Stimulated activated CD4-positive, alpha-beta T cell treated with anti-CD3 and anti-CD28 coated beads, Interleukin-1b, Interleukin-23, amount 100 ng/mL, for 1 hour (primary cell): ENCODE measurements at places on chromosomes 3 and 15.

DNA sequence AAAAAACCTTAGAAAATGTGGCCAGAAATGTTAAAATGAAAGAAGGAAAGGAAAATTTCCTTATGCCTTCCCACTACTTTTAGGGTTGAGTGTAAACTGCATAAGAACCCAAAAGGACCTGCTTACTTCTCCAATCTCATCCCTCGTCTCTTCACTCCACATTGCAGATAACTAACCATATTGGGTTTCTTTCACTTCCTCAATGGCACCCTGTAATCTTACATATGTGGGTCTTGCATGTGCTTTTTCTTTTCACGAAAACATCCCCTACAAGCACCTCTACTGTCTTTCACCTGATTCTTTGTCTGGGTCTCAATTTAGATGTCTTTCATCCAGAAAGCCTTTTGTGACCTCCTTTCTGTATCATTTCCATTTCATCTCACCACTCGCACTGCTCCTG is 23.1 kb downstream of the EOMES start:
- DNase-seq, result no peak

GRCh38 chr15:25094519-25094918 is 139.7 kb downstream of the SNRPN start:
- no peak for DNase-seq

GRCh38 chr3:142226474-142226873 is 1.1 kb upstream of the GK5 start:
- no peak for DNase-seq

- DNase-seq, result no peak
Observed at GRCh38 chr3:16618721-16619120, 13.5 kb upstream of the DAZL start.

DNA sequence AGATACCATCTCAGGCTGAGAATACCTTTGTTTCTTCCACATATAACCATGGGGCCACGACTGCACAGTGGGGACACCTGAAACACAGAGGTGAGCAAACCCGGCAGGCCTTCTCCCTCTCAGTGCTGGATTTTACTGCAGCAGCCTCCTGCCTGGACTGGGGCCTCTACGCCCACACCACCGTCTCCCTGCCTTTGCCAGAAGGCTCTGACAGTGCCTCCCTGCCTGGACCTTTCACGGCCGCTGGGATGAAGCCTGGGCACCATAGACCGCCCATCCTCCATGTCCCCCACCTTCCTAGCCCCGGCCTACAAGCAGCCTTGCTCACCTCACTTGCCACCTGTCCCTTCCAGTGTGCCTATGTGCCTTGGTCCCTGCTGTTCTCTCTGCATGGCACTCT is 214.3 kb downstream of the NFKBIZ start:
- DNase-seq, result no peak

DNA sequence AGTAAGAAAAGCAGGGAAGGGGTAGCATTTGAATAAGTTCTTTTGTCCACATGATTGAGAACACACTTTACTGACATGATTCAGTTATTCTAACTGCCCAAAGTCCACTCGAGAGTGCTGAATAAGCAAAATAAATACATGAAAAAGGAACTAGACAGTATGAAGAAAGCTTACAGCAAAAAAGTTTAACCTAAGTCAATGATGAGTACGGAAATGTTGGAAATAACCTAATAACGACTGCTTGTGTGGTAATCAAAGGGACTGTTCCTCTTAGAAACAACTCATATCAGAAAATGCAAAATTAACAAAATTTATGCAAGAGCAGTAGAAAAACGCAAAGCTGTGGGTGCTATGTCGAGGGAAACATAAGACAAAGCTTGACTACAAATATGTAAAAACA is 36.6 kb downstream of the DMXL2 start:
- no peak for DNase-seq

DNA sequence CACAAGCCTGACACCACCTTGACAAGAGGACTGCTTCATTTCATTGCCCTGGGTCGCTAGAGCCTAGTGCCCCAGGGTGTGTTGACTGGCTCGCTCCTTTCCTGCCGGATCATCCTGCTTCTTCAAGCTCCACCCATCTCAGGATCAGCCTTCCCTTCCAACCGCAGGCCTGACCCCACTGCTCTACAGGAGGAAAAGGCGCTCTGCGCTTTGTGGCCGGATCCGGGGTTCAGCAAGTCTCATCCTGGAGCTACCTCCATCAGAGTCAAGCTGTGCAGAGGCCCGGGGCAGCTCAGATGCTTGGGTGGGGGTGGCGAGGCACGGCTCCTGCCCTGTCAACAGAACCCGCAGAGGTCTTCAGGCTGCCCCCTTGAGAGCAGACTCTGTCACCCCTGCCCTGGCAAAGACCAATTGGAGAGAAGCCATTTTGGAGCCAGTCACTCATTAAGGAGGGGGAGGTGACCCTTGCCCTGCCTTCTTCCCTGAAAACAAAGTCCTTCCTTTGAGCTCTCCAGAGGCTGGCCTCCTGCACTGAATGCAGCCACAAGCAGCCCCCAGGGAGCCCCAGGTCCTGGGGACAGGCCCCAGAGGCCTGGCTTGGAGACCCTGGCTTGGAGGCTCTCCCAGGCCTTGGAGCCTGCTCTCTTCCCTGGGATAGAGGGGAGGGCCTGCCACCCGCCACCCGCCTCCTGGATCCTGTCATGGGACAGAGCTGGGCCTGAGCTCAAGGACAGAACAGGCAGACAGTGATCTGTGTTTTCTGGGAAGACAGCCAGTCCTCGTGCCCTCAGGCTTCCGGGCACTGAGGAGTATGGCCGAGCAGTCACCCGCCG is 80.3 kb downstream of the CPN2 start:
- DNase-seq, result no peak

GRCh38 chr15:36525430-36525829 is 54.0 kb upstream of the CDIN1 start:
- no peak for DNase-seq

GRCh38 chr3:117606866-117607265 is 897.3 kb downstream of the TUSC7 start:
- no peak for DNase-seq

- DNase-seq, result no peak
Observed at GRCh38 chr3:139561959-139562676, 22.6 kb upstream of the RBP1 start.

- no peak for DNase-seq
Observed at GRCh38 chr3:13872451-13872850, 7.4 kb downstream of the WNT7A start.
